Stimulated activated CD8-positive, alpha-beta memory T cell treated with anti-CD3 and anti-CD28 coated beads, Interleukin-2, amount 100 ng/mL, for 1 hour (primary cell): ENCODE measurements at places on chromosomes 4 and X.

DNA sequence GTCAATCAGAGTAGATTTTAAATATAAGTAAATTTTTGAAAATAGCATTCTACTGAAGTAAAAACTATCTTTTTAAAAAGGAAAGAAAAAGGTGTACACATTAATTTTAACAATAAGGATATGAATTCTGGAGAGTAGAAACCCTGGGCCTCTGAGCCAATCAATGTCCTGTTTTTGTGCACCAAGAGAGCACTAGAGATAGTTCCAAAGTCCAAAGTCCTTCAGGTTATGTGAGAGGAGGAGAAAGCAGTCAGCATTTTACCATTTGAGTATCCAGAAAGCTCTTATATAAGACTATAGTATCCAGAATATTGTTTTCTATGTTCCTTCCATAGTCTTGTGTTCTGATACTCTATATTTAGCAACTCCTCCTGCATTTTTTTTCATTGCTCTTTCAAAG lies 3.3 kb upstream of the TCEAL8 start:
- no peak for DNase-seq

DNA sequence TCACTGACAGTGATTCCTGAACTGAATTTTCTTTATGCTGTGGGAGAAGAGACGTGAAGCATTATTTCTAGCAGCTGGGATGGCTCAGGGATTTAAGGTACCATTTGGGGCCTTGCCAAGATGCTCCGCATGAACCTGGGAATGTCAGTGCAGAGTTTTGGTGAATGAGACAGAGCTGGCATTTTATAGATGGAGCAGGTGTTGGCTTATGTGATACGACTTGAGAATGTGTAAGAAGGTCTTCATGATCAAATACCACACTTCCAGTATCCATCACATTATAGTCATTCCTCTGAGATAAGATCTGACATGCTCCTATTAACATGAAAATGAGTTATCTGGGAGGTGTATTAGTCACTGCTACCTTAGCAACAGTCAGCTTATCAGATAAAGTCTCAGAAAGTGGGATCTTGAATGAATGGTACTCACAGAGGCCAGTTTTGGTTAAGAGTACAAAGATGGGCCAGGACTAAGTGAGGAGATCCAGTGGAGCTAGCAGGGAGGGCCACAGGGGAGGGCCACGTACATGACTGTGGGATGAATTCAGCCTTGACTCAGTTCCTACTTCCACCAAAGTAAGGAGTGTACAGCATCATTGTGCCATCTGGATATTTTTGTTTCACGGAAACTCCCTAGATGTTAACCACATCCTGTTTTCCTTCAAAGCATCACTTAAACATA lies 116.7 kb downstream of the SPCS3 start:
- no peak for DNase-seq

DNA sequence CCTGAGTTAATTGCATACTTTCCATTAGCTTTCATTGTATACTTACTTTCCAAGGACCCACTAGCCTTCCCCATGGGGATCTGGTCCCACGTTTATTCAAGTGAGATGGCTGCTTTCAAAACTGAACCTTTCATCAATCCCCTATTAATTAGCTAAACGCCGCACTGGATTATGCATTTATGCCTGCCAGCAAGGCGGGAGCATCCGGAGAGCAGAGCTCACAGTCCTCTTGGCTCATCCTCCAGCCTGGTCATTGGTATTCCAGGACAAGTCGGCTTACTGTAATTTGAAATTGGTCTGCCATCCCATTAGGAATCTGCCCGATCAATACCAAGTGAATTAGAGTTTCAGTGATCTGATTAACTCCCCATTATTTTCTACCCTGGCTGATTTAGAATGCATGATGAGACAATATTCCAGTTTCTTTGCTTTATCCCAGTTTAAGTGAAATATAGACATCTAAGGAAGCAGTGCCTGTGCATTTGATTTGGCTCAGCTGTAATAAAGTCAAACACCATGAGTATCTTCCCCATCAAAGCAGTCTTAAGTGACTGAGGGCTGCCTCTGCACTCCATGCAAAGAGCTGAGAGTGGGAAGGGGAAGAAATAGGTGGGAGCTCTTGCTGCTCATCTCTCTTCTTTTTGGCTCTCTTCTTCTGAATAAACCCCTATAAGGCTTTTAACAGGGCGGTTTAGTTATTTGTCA lies 411.4 kb downstream of the GPAT3 start:
- DNase-seq, result no peak

DNA sequence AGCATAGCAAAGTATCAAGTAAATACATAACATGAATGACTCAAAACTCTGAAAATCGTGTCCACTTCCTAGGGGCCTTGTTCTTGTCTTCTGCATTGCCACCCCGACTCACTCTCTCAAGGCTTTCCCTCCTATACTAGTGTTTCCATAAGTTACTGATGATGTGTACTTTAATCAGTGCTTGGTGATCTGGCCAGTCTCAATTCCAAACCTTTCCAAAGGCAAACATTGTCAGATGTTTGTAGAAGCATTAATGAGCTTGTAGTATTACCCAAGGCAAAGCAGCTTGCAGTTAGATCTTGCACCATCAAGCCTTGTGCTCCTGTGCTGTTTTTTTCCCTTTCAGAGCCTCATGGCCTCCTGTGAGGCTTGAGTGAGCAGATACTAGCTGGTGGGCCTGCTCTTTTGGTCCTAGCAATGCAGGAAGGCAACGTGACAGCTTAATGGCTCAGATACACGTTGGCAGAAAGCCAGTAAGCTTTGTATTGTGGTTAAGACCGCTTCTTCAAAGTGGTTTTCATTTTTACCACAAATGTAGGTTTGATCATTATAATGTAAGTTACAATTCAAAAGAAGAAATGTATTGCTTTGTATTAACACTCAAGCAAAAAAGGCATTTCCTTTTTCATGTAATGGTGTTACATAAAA lies 51.8 kb downstream of the RBPJ start:
- no peak for DNase-seq

- DNase-seq, result no peak
These were observed 19.8 kb downstream of the C4orf50 start for GRCh38 chr4:5998333-5998936.

DNA sequence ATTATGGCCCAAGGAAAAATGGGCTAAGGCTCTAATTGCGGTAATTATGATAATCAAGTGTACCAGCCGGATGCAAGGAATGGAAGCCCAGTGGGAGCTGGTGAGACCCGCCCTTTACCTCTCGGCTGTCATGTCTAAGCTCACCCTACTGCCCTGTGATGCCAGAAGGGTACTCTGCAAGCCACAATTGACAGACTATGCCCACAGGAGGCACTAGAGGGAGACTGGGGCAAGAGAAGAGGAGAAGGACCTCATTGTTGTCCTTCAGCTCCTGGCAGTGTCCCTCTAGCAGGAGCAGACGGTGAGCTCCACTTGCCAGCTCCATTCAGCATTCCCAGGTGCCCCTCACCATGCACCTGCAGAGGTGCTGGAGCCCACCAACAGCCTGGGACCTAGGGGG lies 141.8 kb downstream of the SMIM20 start:
- DNase-seq, result no peak

DNA sequence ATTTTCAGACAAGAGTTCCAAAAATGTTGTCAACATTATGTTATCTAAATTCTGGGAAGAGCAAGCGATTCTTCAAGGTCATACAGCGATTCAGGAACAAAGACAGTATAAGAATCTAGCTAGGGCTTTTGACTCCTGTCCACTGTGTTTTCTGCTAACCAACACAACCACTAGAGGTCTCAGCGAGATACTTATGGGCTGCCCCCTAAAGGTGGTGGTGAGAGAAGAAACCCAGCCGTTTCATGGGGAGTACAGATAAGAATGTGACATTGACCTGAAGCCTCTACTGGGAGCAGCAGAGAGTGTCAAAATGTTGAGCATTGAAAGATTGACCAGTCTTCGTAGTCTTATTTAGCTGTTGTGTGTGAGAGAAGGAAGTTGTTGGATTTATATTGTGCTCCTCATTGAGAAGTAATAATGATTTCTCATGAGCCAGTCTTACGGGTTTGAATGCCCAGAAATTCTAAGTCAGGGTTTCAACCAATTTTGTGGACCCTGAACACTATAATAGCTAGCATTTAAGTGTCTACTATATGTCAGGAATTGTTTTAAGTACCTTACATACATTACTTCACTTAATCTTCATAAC lies 168.3 kb downstream of the SPRY1 start:
- DNase-seq, result peak; percentile 16

DNA sequence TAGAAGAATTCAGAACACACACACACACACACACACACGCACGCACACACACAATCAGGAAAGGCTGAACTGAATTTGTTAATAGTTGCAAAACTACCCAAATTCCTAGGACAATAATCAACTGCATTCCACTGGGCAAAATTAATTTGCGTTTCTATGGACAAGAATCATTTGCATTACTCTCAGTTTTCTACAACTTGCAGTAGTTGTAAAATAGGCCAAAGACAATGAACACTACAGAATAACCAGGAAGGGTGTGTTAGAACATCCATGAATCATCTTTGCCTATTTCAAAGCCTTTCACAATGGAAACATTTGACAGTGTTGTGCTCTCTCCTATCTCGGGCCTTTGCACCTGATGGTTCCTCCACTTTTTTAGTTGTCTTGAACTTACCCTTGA lies 77.1 kb upstream of the IGFBP7 start:
- no peak for DNase-seq

GRCh38 chrX:39112143-39112542 lies 310.9 kb downstream of the MID1IP1 start:
- no peak for DNase-seq

- no peak for DNase-seq
These were observed at the start of gene SMIM43 for GRCh38 chr4:121764702-121765367. Gene SMIM43 (minus strand): TSS chr4:121765164. CDS start chr4:121765105, 59 bp downstream.

DNA sequence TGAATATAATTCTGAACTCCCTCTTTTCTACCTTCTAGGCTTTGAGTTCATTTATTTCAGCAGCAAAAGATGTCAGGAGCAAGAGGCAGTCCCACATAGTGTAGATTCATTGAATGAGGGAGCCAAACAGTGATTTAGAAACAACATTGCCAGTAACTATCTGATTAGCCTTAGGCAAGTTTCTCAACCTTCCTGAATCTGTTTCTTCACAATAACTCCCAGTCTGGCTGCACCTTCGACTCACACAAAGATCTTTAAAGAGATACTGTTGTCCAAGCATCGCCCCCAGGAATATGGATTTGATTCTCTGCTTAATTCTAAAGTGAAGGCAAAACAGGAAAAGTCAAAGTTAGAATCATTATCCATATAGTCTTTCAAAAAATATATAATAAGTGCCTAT lies 1026.2 kb downstream of the DMD start:
- DNase-seq, result no peak

DNA sequence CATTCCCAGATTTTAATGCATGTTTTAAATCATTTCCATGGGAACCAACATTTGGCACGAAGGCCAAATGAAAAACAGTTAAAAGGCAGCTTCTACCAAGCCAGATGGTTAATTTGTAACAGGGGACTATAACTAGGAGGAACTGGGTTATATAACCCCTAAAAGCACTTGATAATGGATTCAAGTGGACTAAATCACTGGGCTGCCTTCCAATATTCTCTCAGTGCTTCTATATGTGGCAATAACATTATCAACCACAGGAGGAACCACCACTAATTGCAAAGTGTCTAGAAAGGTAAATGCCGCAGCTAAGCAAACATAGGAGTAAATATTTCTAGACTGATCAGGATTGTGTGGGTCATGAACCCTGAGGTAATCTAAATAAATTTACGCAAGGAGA lies 391.5 kb downstream of the UBE2NL start:
- no peak for DNase-seq

DNA sequence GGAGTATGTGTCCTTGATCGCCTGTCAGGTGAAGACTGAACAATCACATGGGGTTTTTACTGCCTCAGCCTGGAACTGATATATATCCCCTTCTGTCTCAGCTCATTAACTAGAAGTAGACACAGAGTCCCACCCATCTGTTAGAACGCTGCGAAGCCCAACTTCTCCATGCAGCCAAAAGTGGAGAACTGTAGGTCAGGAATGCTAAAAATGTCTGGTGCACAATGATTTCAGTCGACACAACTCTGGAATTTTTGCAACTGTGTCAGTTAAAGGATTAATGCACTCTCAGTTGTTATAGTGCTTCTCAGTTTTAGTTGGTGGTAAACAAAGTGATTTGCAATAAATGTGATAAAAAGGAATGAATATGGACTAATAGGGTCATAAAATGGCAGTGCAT lies 287.2 kb downstream of the INPP4B start:
- DNase-seq, result no peak

DNA sequence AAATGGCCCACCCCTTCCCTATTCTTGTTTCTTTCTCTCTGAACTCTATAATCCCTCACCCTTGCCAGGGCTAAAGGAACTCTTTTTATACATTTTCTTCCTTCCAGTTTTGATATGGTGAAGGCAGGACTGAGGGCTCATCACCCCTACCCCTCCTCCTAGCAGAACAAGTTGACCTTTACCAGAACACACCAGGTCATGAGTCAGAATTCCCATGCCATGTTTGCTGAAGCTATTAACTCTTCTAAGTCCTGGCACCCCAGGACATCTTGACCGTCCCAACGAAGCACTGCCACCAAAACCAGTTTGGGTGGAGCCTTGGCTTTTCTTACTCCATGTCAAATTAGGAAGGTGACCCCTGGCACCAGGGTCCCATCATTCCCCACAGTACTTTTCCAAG lies 57.5 kb upstream of the DYNLT3 start:
- no peak for DNase-seq

- no peak for DNase-seq
These were observed 51.9 kb downstream of the TMPRSS11F start for GRCh38 chr4:68077737-68078136.
